NCI-H2227 treated with DMSO at 0.1 percent for 48 hours (cell line): ENCODE measurements at places on chromosomes 5 and 9.

GRCh38 chr5:132183723-132184122, 43.9 kb downstream of the P4HA2 start:
- no peak for DNase-seq

DNA sequence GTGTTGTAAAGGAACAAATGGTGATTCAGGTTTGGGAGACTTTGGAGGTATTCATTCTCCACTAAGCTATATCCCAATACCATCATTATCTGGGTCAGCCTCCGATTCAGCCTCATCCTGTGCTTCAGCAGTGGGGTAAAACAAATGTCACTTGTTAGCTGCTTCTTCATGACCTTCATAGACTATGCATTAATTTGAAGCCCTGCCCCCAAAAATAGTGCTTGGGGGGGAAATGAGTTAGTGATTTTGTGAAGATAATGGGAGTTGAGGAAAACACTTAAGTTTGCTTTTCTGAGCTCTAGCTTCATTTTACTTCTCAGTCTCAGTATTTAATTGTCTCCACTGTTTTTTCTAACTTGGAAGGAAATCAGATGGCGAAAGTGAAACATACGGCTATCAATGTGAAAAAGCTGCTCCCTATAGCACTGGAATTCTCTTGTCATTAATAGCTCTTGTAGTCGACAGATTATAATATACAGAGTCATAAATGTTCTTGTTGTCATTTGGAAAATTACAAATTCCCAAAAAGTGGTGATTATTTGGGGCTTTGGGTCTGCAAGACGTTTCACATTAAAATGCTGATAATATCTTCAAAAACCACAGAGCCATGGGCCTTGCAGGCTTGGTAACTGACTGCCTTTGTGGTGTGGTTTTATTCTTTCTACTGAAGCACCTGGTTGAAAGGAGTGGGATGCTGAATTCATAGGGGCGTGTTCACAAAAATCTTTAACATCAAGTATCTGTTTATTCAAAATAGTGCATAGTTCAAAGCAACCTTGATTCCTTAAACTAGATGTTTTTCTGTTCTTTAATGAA, 40.0 kb downstream of the PIK3R1 start:
- DNase-seq: no peak

GRCh38 chr9:76255781-76256455, 138.3 kb downstream of the RFK start:
- no peak for DNase-seq

DNA sequence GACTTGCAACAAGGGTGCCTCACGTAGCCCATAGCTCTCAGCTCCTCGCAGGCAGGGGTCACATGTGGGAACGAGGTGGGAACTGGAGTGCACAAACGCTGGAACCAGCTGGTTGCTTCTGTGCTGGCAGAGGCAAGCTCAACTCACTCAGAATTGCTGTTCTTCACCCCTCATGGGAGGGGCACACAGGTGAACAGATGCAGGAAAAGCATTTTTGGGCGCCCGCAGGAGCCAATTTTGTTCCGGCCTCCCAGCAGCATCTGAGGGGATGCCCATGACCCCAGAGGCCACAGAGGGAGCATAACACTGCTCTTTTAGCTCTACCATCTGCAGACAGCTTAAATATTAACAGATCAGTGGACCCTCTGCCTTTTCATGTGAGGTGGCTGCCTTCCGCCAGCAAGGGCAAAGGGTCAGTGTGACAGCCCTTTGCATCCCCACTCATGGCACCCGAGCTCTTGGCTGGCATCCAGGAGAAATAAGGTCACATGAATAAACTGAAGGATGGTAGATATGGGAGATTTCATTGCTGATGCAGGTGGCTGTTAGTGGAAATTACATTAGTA, 196.2 kb downstream of the SLCO4C1 start:
- DNase-seq: no peak

DNA sequence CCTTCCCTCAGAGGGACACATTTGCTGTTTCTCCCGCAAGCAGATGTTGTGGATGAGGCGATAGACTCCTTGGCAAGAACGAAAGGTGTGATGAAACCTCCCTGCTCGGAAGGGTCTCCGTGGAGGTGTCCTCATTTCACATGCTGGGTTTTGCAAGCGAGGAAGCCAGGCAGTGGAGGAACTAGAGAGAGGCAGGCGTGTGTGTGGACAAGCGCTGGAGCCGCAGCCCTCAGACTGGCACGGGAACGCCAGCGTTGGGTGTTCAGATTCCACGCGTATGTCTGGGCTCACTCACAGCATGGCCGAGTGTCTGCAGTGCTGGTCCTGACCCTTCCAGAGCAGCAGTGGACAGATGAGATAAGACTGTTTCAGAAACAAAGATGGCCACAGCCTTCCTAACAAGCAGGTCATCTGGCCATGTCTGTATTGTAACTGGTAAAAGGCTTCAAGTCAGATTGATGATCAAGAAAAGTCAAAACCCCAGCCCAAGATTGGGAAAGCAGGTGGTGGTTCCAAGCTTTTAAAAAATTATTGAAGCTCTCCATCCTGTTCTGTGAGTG, 35.0 kb upstream of the NCS1 start:
- no peak for DNase-seq

- DNase-seq: no peak
Measured at GRCh38 chr5:6274846-6275543, 103.4 kb downstream of the MED10 start.

DNA sequence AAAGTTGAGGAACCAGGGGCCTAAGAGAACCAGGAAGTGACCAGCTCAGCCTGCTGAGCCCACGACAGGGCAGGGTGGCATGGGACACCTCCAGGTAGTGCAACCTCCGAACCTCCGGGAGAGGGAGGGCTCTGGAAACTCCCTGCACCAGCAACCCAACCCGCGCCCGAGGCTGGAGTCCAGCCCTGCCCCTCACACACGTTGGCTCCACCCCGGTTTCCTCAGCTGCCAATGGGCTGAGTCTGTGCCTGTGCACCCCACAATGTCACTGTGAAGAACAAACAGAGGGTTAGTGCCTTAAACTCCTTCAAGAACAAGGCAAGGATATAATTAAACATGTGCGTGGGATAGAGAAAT, 17.0 kb upstream of the UNC5A start:
- DNase-seq: no peak

DNA sequence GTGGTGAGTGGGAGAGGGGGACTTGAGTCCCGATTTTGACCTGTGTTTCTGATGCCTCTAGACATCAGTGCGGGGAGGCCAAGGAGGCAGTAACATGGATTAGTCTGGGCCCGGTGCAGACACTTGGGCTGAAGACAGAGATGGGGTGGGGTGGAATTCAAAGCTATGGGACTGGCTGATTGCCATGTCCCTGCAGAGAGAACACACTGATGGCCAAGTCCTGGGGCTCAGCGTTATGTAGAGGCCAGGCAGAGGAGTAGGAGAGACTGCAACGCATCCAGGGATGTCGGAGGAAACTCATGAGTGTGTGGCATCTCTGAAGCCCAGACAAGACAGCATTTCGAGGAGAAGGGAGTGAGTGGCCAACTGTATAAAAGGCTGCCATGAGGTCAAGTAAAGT, 30.1 kb downstream of the PSD2 start:
- DNase-seq: no peak

- DNase-seq: no peak
Measured at GRCh38 chr9:134230942-134231325, 66.6 kb upstream of the RNU6ATAC start.

DNA sequence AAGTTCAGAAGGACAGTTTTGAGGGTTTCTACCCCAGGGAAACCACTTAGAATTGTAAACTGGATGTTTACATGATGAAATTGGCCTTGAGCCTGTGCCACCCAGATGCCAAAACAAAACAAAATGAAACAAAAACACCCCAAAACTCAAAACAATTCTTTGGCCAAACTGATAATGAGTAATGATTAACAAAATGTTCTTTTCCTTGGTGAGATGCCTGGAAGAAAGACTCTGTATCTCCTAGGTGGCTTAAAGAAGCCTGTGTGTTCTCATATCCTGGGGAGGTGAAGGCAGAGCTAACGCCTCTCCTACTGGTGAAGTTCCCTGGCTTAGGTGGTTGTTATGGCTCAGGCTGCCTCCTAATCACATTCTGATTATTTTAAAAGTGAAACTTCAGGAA, 120.5 kb downstream of the NPR3 start:
- DNase-seq: no peak

DNA sequence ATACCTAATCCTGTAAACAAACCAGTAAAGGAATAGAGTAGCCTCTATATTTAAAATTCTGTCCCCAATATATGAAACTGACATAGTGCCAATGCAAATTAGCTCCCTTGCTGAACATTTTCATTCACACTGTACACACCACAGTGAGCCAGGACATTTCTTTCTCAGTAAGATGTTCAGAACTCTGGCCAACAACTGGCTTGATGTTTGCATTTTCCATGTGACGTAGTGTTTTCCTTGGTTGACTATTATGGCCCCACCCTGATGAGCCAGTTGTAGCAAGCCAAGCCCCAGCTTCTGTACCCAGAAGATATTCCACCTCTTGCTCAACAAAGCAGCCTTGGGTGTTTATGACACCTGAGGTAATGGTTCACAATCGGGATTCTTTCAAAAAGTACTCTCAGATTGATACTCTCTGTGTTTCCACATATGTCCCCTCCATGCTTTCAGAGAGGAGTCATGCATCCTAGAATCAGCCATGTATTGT, 17.7 kb upstream of the ANXA1 start:
- no peak for DNase-seq

DNA sequence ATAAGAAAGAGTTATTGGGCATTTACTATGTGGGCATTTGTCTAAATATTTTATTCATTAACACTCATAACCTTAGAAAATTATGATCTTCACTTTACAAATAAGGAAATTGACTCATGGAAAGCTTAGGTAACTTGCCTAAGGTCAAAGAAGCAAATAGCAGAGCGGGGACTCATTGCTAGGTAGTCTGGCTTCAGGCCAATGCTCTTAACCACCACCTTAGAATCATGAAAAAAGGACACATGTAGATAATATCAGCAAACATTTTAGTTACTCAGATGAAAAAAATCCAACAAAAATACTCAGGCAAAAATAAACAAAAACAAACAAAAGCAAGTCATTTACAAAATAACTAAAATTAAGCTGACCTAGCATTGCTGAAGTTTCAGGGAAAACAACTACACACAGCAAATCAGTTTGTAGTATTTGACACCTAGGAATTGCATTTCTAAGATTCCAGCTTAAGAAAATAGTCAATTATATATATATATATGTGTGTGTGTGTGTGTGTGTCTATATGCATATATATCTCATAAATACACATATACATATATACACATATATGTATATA, 166.0 kb downstream of the HMHB1 start:
- DNase-seq: no peak

- no peak for DNase-seq
Measured at GRCh38 chr5:134491841-134492442, 33.5 kb upstream of the JADE2 start.

GRCh38 chr9:129472651-129473102, 148.2 kb downstream of the C9orf50 start:
- DNase-seq: no peak

- no peak for DNase-seq
Measured at GRCh38 chr9:120611690-120612068, 31.7 kb upstream of the CDK5RAP2 start.

DNA sequence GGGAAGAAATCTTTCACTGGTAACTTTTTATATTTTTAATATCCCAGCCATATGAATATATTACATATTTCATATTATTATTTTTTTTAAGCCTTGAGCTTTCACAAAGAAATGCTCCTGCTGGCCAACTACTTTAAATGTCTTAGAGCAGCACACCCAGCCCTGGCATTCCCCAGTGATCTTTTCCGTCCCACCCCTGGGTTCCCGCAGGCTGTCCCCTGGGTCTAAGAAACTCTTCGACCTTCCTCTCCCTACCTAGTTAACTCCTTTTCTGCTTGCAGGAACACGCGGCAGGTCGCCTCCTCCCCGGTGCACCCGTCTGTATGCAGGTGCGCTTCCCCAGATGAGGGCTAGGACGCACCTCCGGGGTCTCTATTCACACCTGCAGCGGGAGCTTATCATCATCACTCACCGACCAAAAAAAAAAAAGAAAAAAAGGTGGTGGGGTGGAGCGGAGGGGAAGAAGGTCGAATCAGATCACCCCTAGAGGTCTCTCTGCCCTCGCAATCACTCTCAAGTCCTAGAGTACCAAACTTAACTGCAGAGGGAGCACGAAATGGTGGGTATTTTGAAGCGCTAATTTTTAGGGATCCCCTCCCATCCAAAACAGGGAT, 696 bp downstream of the ZFP62 start:
- DNase-seq: no peak

GRCh38 chr5:130135506-130135905, 231.2 kb downstream of the CHSY3 start:
- DNase-seq: no peak

GRCh38 chr5:112006721-112007120, 249.7 kb upstream of the NREP start:
- no peak for DNase-seq

GRCh38 chr9:116482740-116483139, 204.4 kb upstream of the TRIM32 start:
- DNase-seq: no peak

GRCh38 chr5:72328172-72328571, 8.0 kb downstream of the PTCD2 start:
- DNase-seq: no peak
